Right kidney (tissue), 9 donors: ENCODE measurements at places on chromosomes 13 and 19.

DNA sequence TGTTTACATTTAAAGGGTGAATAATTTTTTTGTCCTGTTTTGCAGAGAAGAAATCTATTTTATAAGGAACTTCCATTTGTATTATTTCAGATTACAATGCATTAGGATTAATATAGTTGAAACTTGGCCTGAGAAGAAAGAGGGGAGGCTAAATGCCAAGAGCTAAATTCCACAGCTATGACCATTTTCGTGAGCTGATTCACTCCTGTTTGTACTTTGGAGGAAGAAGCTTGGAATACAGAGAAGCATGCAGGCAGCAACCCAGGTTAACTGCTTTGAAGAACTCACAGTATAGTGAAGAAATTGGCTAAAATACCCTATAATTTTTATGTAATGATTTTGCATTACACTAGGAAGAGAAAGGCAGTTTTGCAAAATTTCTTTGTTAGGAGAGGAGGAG is 309.4 kb upstream of the KLF12 start:
- DNase-seq = no peak

- no peak for DNase-seq
Measured at GRCh38 chr13:42083138-42083770, 34.8 kb downstream of the DGKH start.

DNA sequence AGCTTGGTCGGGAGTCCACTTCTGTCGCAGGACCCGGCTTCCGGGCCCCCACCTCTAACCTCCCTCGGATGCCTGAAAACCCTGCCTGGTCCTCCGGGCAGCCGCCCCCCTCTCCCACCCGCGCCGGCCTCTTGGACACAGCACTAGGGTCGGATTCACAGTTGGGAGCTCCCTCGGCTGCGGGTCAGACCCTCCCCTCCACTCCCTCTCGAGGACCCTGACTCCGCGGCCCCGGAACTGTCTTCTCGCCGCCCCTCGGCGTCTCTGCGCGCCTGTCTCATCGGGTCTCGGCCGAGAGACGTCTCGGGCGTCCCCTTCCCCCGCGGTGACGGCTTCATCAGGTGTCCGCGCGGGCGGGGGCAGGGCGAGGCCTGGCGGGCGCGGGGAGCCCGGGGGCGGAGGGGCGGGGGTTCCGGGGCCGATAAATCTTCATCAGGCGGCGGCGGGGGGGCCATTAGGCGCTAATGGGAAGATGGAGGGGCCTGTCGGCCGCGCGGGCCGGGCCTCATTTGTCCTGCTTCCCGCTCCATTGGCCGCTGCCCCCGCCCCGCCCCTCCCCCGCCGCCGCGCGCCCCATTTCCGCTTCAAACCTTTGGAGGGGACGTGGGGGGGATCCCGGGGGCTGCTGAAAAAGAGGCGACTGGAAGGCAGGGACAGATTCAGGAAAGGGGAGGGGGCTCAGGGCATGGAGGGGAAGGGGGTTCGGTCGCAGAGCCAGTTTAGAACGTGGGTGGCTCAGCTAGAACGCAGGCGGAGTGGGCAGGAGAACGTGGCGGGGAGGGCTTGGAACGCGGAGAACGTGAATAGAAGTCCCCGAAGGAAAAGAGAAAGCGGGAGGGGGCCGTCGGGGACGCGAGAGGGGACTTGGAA is 11.8 kb upstream of the ERFL start:
- peak; percentile 77 for DNase-seq

- DNase-seq = no peak
Measured at GRCh38 chr13:51976423-51976822, 34.8 kb downstream of the ATP7B start.
